ENCODE measurements at places on chromosomes 2 and 18.

DNA sequence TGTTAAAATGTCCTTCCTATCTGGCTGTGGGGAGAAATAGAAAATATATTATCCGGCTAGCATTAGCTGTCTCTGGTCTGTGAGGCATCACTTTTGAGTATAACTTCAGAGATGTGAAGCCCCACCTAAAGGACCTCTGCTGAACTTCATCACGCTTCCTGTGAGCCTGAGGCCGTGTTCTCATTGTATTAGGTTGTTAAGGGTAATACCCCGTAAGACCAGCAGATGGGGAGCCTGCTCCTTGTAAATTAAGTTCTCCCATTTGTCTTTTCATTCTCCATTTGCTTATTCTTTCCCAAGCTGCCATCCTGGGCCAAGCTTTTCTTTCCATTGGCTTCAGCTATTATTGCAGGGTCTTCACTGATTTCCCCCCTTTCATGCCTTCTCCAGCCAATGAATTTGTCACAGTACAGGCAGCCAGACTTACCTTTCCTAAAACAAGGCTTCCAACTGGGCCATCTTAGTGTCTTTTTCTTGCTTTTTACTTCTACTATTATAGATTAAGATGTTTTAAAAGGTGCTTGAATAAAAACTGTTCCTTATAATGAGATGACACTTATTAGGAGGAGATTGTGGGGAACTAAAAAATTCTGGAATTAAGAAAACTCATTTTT is 12.4 kb downstream of the NIF3L1 start:
- DNase-seq: peak; percentile 47

DNA sequence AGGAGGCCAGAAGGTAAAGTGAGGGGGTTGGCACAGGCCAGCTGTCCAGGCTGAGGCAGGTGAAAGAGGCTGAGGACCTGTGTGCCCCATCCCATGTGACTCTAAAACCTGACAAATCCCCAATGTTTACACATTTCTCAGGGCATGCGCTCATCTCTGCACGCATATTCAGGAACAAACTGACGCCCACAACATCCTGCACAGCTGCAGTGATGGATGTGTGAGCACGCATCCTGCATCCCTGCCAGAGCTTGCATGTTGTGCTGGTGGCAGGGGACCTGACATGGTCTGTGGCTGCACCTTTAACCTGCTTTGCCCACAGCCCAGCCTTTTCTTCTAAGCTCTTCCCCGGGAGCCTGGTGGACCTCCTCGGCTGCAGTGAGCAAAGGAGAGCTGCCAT is 83.1 kb downstream of the FBXO15 start:
- DNase-seq: no peak

- DNase-seq: no peak
Observed at GRCh38 chr18:58400331-58400870, 228.5 kb downstream of the ALPK2 start.

GRCh38 chr2:121810959-121811853 is 55.8 kb downstream of the TSN start:
- DNase-seq: no peak

DNA sequence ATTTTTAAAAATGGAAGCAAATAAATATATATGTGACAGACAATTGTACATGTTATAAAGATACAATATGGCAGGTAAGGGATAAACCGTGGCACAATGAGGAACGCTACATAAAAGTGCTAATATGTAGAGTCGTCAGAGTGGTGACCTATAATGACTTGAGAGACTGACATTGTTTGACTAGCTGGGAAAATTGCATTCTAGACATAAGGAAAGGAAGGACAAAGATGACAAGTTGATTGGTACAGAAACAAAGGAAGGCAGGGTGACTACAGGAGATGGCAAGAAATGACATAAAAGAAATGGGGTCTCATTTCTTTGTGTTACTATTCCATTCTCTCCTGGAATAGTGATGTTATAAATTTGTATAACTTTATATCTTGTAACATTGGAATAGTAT is 420.4 kb downstream of the DSC3 start:
- no peak for DNase-seq

DNA sequence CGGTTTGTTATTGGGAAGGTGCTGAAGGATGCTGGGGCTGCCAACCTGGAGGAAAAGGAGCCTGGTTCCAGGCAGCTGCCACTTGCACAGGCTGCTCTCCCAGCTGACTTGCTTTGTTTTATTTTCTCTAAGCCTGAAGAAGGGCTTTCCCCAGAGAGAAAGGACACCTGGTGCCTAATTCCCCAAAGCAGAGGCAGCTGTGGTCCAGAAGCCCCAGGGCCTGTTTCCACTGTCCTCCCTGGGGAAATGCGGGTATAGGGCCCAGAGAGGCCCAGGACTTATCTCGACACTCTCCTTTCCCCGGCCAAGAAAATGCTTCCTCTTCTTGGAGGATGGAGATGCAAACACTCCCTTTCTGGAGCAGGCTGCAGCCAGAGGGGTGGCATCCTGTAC is 30.1 kb downstream of the INO80C start:
- DNase-seq: no peak

GRCh38 chr2:203559641-203560040 is 24.5 kb upstream of the RAPH1 start:
- DNase-seq: no peak

GRCh38 chr2:20634507-20635112 is 16.3 kb downstream of the HS1BP3 start:
- DNase-seq: no peak

- no peak for DNase-seq
Observed at GRCh38 chr2:219030177-219030940, 11.0 kb downstream of the CFAP65 start.

DNA sequence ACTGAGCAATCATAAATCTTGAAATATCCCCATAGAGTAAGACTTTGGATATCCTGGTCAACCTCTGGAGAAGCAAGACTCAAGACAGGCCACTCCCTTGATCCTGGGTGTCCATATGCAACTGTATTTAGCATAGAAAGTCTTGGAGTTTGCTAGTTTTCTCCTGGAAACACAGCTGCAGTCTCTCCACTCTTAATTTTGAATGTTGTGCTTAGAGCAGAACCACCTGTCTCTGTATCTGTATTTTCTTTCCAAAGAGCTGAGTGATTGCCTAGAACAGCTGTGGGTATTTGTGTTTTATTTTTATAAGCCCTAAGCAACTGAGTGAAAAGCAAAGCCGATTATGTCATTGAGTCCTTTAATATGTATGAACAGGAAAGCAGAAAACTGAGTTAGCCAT is 64.1 kb upstream of the ADAM23 start:
- no peak for DNase-seq

- DNase-seq: no peak
Observed at GRCh38 chr2:180763263-180763989, 217.0 kb upstream of the UBE2E3 start.

- DNase-seq: no peak
Observed at GRCh38 chr2:237475704-237476141, 11.3 kb upstream of the MLPH start.

GRCh38 chr2:16271231-16271896 is 331.0 kb downstream of the MYCN start:
- no peak for DNase-seq

DNA sequence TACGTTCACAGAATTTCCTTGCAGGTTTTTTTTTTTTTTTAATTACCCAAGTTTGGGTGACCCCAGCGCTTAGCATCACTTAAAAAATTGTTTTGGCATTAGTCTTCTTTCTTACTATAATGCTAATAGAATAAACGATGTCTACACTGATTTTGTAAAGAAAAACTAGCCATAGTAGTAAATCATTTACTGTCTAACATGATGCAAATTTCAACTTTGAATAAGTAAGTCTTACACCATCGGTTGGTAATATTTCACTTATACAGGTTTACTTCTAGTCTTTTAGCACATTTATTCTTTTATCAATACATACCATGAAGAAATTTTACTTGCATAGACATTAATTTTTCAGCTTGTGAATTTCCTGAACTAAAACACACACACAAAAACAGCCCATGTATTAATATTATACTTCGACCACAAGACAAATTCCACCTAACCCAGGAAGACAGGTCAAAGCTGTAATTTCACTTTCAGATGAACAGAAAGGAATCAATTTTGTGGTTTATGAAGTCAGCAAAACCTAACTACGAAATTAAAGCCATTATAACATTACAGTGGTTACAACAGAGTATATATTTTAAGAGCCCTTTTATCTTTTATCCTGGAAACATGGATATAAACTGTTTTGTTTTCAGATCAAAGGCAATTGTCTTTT is 1.9 kb downstream of the YES1 start:
- DNase-seq: no peak

DNA sequence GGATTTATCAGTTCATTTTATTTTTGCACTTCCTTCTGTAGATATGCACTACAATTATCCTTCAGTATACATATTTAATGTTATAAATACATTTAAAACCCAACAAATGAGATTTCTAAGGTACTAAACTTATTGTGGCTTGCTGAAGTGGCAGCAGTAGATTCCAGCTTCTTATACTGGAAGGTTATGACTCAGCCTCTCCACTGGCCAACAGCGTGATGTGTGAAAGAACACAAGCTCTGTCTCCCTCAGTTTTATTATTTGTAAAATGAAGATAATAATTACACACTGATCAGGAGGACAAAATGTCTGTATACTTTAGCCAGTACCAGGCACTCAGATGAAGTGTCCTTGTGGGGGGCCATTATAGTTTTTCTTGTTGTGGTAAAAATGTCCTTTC is 1147.1 kb downstream of the CNTNAP5 start:
- DNase-seq: no peak

- DNase-seq: no peak
Observed at GRCh38 chr2:28754321-28754720, 2.7 kb downstream of the PPP1CB start.

- no peak for DNase-seq
Observed at GRCh38 chr2:14717131-14717530, 84.6 kb downstream of the LRATD1 start.

GRCh38 chr18:46891742-46892214 is 25.5 kb downstream of the PIAS2 start:
- no peak for DNase-seq

DNA sequence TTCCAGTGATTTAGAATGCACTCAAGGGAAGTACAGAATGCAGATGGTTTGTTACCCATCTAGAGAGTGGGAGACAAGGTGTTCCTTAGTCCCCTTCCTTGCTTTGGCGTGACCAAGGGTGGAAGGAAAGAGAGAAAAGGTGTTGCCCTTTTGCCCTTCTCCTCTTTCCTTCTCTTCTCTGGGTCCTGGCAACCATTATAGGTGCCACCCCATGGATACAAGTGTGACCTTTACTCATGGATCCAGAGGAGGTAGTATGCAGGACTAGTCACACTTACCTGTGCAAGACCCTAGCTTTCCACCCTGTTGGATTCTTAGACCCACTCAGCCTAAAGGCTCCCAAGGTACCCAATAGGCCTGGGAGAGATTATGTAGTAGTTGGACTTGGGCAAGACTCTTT is 11.6 kb upstream of the RBFA start:
- DNase-seq: no peak

GRCh38 chr18:21650311-21650710 is 38.2 kb downstream of the SNRPD1 start:
- no peak for DNase-seq
